A172 (cell line): ENCODE measurements at places on chromosomes 6 and 20.
A peak's percentile ranks its signal among the peaks of the same experiment; 100 is the strongest.

DNA sequence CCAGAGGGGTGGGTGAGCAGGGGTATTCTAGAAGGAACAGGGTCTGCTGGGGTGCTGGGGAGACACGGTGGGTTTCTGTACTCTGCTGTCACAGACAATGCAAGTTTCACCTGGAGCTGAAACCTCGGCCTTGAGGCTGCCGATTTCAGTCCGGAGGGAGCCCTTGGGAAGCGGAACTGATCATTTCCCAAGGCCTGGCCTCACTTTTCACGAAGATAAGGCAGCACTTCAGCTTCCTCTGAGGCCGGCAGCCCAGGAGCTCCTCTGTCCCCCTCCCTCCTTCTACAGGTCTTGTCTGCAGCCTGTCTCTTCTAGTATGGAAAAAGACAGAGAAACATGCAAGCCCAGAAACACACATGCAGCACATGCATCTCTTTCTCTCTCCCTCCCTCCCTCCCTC lies 242.1 kb downstream of the CDC5L start:
- DNase-seq, result no peak

GRCh38 chr6:134005800-134006199 lies 46.6 kb downstream of the SLC2A12 start:
- DNase-seq, result no peak

GRCh38 chr20:40683894-40684268 lies 5.2 kb downstream of the MAFB start:
- DNase-seq, result no peak

- peak; percentile 54 for DNase-seq
These were observed 97.2 kb downstream of the KIF16B start for GRCh38 chr20:16476032-16476431.

- DNase-seq, result no peak
These were observed 23.2 kb upstream of the SERINC1 start for GRCh38 chr6:122494665-122495272.

- no peak for DNase-seq
These were observed 356.3 kb upstream of the HSF2 start for GRCh38 chr6:122042960-122043735.

DNA sequence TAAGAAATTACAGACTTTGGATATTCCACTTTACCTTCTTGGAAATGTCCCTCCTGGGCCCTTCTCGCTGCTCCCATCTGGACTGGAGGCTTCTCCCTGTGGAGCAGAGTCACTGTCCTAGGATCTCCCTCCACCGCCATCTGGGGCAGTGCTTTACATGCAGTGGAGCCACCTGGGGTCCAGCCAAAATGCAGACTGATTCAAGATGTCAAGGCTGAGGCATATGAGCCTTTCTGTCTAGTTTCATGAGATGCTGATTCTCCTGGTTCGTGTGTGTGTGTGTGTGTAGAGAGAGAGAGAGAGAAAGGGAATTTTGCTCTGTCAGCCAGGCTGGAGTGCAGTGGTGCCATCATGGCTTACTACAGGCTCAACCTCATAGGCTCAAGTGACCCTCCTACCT lies 14.9 kb downstream of the MICA start:
- DNase-seq, result no peak

GRCh38 chr20:38617011-38617829 lies 15.6 kb downstream of the ARHGAP40 start:
- DNase-seq, result peak; percentile 59

- DNase-seq, result peak; percentile 14
These were observed 1.8 kb upstream of the CST5 start for GRCh38 chr20:23881371-23881770.

GRCh38 chr6:21064756-21065340 lies 528.7 kb upstream of the SOX4 start:
- no peak for DNase-seq

DNA sequence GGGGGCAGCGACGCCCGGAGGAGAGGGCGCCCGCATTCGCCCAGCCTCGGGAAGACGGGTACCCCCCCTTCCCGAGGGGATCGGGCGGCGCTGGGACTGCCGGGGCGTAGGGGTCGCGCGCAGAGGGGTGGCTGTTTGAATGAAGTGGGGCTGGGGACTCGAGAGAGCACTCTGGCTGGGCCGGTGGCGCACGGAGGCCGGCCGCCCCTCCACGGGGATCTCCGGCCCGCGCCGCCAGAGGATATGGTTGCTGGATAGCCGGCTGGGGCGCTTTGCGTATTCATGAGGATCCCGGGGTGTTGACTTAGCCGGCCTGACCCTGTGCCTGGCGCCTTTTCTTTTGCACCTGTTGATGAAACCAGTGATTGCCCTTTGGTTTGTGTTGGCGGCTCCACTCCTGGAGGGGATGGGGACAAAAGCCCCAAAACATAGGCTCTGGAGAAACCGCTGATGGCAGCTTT lies 469 bp downstream of the SYNJ2 start:
- no peak for DNase-seq

GRCh38 chr6:136657666-136658065 lies 107.4 kb upstream of the MAP7 start:
- DNase-seq, result no peak

DNA sequence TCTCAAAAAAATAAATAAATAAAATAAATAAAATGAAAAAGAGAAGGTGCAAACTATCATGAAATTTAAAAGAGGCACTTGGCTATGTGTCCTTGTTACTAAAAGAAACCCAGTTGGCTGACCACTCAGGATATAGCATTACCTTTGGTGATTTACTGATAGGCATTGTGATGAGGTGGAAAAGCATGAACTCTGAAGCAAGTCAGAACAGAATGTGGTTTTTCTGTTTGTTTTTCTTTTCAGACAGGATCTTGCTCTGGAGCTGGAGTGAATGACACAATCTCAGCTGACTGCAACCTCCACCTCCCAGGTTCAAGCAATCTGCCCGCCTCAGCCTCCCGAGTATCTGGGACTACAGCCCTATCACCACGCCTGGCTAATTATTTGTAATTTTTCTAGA lies 31.9 kb downstream of the ZNF184 start:
- DNase-seq, result no peak

DNA sequence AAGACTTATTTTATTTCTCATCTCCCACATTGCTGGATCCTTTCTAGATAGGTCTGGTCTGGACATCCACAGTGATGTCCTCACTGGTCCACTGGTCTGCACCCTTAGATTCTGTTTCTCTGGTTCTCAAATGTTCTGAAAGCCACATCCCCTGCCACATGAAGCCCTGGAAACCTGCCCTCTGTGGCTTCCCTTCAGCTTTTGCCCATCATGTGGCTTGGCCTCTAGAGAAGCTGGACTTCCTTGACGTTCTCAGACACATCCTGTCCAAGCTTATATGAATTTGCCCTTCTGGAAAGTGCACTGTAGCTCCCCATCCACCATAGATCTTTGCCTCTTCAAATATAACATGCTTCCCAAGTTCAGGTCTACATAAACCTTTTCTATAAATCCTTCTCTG lies 18.5 kb downstream of the CST4 start:
- no peak for DNase-seq

DNA sequence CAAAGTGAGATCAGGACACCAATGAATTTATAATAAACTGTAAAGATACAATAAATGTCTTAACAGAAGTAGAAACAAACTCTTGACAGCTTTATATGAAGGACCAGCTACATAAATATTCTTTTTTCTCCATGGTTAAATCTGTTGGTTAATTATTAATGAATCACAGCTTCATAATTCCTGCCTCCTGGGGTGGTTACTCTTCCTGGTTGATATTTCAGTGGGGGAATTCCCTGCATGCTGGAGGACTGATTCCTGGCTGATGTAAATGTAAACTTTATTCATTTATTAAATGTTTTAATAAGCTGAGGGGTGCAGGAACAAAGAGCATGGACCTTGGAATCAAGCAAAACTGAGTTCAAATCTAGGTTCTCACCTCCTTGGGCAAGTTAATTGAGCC lies 16.2 kb upstream of the RCAN2 start:
- DNase-seq, result no peak

GRCh38 chr6:140718021-140718420 lies 1343.6 kb upstream of the CITED2 start:
- no peak for DNase-seq

GRCh38 chr6:159682295-159682694 lies 10.7 kb downstream of the SOD2 start:
- no peak for DNase-seq

- DNase-seq, result no peak
These were observed 21.6 kb downstream of the RIN2 start for GRCh38 chr20:19779634-19780033.

DNA sequence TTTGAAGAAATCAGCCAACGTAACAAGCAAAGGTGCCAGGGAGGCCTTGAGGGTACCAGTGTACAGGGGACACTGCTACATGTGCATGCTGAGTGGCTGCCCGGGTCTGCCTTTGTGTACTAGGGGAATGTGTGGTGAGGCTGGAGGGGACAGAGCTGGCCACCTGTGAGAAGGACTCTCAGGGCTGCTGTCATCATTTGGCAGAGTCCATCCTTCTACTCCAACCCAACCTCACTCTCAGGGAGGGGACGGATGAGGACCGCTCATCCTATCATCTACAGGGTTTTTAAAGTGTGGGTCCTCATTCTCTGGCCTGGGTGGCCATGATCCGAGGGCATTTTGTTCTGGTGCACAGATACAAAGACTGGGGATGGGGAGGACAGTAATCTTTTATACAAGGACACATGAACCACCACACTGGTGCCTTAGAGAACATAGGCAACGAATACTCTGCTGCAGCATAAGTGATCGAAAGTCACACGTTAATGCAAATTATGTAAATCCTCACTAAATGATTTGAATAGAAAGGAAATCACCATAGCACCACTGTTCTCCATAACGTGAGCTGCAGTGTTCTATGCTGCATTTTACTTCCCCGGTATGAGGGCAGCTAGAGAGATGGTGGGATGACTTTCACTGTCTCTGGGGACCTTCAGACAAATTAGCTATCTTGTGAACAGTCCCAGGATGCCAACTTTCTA lies 181.4 kb downstream of the GMPR start:
- DNase-seq, result no peak

DNA sequence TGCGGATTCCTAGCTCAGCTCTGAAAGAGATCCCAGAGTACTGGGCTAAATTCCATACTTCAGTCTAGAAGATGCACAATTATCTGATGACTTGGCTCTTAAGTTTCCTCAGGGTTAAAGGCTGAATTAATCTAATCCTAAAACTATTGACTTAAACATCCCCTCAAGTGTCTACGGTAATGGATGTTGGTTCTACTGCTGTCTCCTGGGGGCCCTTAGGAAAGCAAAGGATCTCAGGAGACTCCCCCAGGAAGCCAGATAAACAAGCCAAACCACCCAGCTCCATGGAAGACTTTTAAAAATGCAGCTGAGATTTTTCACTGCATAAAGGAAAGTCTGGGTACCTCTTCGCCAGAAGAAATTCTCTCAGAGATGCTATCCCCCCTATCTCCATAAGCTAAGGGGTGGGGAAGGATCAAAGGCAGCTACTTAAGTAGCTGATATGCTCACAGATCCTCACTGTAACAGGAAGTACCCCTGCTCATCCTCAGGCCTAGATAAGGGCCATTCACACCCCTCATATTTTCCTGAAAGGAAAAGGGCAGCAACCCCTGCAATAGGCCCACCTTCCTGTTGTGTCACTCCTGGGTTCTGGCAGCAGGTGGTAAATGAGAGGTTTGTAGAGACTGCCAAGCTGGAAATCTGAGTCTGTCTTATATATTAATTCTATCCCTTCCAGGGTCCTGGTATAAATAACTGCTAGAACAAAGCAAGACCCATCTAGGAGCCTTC lies 9.3 kb downstream of the NDRG3 start:
- no peak for DNase-seq

GRCh38 chr6:99587792-99588191 lies 18.8 kb upstream of the PRDM13 start:
- DNase-seq, result no peak

GRCh38 chr6:13453771-13454251 lies 33.6 kb downstream of the GFOD1 start:
- DNase-seq, result peak; percentile 80

GRCh38 chr6:44679438-44680201 lies 292.1 kb downstream of the CDC5L start:
- DNase-seq, result no peak

DNA sequence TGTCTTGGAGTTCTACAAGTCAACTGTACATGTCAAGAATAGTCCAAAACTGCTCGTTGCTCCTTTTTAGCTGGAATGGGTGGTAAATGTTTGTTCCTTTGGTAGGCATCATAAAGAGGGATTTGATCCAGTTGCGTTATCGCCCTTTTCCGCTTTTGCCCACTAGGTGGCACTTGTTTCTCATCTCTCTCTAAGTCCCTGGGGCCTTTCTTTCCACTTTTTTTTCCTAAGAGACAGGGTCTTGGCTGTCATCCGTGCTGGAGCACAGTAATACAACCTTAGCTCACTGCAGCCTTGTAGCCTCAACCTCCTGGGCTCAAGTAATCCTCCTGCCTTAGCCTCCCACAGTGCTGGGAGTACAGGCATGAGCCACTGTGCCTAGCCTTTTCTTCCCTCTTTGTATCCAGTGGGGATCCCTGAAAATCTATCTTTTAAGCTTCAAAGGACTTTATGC lies 20.7 kb downstream of the GTPBP2 start:
- peak; percentile 65 for DNase-seq

- DNase-seq, result no peak
These were observed 24.5 kb downstream of the RIPOR3 start for GRCh38 chr20:50666709-50667298.

GRCh38 chr6:7153789-7154188 lies 46.0 kb downstream of the RREB1 start:
- DNase-seq, result no peak

DNA sequence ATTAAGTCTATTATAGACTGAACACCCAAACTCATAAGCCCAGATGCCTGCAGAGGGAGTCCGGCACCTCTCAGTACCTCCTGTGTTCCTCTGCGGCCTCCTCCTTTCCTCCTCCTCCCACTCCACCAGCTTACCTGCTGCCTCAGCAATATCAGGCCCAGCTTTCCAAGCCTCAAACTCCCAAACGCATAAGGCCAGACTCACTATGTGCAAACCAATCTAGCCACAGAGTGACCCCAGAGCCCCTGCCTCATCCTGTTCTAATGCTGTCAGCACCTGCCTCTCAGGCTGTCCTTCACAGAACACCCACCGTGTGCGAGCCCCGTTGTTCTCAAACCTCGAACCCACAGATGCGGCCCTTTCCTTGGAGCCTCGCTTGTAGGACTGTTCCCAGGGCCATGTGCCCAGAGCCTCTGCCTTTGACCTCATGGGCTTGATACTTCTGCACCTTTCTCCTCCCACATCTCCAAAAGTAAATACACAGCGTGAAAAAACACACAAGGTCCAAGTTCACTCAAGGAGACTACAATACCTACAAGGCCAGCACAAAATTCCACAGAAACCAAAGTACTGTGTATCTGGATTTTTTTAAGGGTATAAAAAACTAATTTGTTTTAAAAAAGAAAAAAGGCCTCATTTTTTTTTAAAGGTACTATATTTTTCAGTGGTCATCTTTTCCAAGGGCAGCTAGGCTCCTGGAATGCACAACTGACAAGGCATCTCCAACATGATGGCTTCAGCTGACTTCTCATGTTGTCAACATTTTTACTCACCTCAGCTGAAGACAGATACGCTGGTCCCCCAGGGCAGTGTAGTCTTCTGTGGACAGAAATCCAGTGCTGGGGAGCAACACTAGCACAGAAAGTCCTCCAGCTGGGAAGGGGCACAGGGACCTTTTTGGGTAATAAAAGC lies 52.3 kb downstream of the ABHD12 start:
- DNase-seq, result no peak
